Neural progenitor cell (in vitro differentiated cells): ENCODE measurements at places on chromosomes 6 and 20. TPM values are rescaled to one million over a fixed set of nuclear protein-coding genes. Genes with fewer than 3 reads are reported as not detected.

Gene ULBP1
- total RNA-seq = 0.11 and 0.40 TPM in 2 replicates

- no peak for DNase-seq
These were observed 44.1 kb downstream of the VEGFA start for GRCh38 chr6:43814111-43814510.

GRCh38 chr6:17355404-17355774 lies 38.0 kb upstream of the CAP2 start:
- DNase-seq = no peak

DNA sequence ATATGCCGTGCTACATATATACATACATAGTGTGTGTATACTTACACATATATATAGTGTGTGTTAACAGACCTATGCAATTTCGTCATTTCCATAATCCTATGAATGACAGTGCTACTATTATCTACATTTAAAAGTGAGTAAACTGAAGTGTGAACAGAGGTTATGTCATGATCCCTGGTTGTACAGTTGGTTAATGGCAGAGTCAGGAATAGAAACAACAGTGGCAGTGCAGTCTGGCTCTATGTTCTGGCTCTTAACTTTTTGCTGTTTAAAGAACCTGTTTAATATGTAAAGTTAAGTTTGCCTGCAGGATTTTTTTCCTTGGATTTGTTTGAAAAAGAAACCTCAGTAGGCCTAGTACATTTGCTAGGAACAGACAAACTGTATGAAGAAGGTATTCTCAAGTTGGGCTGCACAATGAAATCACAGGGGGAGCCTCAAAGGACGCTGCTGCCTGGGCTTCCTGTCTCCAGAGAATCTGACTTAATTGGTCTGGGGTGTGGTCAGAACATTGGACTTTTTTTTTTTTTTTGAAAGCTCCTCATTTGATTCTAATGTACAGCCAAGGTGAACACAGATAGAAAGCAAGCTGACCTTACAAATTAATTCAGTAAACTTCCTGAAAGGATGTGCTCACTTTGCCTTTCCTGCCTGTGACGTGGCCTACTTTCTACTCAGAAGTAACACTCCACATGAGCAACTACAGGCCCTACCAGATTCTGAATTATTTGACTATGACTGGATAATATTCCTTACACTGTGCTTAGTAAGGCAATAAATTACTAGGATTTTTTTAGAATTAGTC lies 29.4 kb downstream of the PLCB1 start:
- no peak for DNase-seq

DNA sequence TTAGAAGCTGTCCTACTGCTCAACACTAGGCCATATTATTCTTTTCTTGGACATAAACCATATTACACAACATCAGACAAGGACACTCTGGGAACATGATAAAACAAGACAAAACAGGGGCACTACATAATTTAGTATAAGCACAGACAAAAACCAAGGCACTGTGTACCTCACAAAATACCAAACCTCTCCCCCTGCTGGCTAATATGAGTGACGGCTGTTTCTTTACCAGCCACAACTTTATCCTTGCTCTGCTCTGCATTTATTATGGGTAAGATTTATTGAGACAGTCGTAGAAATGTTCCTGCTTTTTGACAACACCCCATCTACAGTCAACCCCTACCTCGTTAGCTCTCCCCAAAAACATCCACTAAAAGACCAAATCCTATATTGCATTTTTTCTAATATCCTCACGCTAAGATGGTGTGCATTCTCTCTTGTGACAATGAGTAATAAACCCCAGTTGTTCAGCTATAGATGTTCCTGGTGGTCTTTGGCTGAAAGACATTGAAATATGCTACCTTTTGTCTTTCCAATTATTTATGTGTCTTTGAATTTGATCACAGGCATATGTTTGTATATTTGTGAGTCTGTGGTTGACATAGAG lies 23.8 kb upstream of the POLR1H start:
- DNase-seq = peak; percentile 30

Gene FHL5
- not detected in 2 replicates for total RNA-seq

DNA sequence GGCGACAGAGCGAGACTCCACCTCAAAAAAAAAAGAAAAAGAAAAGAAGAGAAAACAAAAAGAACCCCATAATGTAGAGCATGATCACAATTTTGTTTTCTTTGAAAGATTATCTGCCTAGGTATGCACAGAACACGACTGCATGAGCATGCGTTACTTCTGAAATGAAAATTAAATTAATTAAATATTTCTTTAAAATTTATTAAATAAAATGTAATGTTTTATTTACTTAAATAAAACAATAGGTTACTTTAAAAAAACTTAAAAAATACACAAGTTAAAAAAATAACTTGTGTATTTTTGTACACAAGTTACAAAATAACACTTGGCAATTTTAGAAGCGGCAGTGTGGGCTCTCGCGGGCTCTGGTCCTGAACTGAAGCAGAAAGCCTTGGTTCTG lies 107.8 kb downstream of the TFAP2A start:
- DNase-seq = no peak

Gene BTN1A1
- not detected in 2 replicates for total RNA-seq

DNA sequence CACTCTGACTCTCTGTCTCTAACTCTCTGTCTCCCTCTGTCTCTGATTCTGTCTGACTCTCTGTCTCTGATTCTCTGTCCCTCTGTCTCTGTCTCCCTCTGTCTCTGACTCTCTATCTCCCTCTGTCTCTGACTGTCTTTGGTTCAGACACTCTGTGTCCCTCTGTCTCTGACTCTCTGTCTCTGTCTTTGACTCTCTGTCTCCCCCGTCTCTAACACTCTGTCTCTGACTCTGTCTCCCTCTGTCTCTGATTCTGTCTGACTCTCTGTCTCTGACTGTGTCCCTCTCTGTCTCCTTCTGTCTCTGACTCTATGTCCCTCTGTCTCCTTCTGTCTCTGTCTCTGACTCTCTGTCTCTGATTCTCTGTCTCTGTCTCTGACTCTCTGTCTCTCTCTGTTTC lies 21.7 kb upstream of the NOL4L start:
- DNase-seq = no peak

Gene HLA-A
- 107 and 278 TPM in 2 replicates for total RNA-seq

- DNase-seq = no peak
These were observed 272.2 kb upstream of the THEMIS start for GRCh38 chr6:128172752-128173682.

Gene SLC22A23
- 0.99 and 3.3 TPM in 2 replicates for total RNA-seq

Gene ERVFRD-1
- not detected in 2 replicates for total RNA-seq

- DNase-seq = no peak
These were observed 426.0 kb upstream of the SULF2 start for GRCh38 chr20:48211238-48211637.

GRCh38 chr6:45983062-45983461 lies 32.6 kb downstream of the CLIC5 start:
- no peak for DNase-seq

GRCh38 chr20:6026051-6026450 lies 27.8 kb downstream of the LRRN4 start:
- DNase-seq = no peak

- DNase-seq = no peak
These were observed 1059.6 kb downstream of the HACE1 start for GRCh38 chr6:103799971-103800670.

Gene KATNA1
- 18.9 and 20.2 TPM in 2 replicates for total RNA-seq

DNA sequence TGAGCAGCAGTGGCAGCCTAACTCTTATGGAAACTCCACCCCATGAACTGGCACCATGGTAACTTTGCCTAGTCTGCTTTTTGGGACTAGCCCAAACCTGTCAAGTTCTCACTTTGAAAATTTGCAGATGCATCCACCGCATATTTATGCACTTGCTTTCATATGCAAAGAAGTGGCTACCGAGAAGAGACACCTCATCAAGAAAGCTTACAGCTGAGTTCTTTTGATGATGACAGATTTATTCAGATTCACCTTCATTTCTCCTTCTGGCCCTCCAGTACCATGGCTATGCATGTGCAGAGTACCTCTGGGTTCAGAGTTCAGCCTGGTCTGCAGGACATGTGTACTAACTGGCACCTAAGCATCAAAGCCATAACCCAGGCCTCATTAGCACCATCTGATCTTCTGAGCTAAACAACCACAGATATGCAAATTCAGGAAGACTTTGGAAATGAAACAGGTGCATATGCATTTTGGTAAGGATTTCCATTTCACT lies 154.3 kb upstream of the TENT5A start:
- DNase-seq = no peak

GRCh38 chr6:134436950-134437349 lies 119.0 kb upstream of the SGK1 start:
- DNase-seq = no peak

- DNase-seq = no peak
These were observed 161.5 kb upstream of the CDH4 start for GRCh38 chr20:61090541-61090940.

Gene HEY2
- total RNA-seq = 0.74 and 1.1 TPM in 2 replicates

Gene RNF39
- not detected in 2 replicates for total RNA-seq

DNA sequence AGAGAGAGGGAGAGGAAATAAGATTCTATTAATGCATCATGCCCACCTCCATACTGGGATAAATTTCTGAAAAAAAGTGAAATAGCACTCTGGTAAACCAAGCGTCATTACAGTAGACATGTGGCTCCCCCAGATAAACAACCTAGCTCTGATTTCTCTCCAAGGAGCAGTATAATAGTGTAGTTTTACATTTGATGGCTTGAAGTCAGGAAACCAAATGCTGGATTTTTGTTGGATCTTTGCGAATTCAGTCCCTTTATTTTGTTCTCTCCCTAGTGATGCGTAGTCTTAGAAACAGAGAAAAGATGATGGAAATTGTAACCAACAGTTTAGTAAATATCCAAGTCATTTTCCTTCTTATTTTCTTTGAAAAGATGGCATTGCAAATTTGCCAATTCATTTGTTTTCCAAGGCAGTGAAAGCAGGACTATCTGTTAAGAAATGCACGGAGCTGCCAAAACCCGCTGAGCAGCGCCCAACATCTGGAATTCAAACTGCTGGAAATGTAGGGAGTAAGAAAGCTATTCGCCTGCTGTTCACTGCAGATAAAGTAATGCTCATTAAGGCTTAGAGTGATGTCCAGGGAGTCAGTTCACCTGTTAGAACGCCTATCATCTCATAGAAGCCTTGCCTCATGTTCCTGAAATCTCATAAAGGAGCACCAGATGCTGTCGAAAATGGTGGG lies 85.7 kb upstream of the DOK5 start:
- no peak for DNase-seq

Gene PARD6B
- 31.0 and 45.7 TPM in 2 replicates for total RNA-seq

DNA sequence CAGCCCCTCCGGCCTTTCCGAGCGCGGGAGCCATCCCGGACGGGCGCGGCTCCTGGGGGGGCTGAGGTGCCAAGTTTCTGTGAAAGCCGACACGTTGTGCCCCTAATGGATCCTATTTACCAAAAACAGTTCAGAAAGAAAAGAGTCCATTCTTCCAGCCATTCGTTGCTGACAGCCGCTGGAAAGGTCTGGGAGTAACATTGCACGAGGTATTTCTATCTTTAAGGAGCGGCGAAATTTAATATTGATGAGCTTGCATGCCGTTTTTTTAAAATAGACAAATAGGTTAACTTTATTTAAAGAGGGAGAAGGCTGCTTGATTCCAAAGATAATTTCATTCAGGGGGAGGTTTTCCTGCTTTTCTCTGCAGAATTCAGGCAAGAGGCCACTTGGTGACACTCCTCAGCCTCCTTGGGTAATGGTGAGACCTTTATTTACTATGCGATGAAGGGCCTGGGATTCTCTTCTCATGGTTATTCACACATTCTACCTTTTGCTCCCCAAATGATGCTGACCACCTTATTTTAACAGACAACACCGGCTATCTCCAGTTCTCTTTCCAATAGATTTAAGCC lies 988 bp downstream of the TIAM2 start:
- peak; percentile 46 for DNase-seq

- DNase-seq = peak; percentile 34
These were observed 6.2 kb downstream of the BMP7 start for GRCh38 chr20:57259938-57260921.

Gene WASF1
- 57.8 and 81.1 TPM in 2 replicates for total RNA-seq

- DNase-seq = no peak
These were observed 42.8 kb upstream of the PLCG1 start for GRCh38 chr20:41094353-41095055.

- DNase-seq = no peak
These were observed 76.8 kb upstream of the NXT1 start for GRCh38 chr20:23273776-23274175.

Gene GABRR1
- total RNA-seq = not detected in 2 replicates

Gene GJA1
- total RNA-seq = 498 and 622 TPM in 2 replicates

Gene CST5
- not detected in 2 replicates for total RNA-seq

- no peak for DNase-seq
These were observed 74.5 kb upstream of the SRSF6 start for GRCh38 chr20:43383026-43383795.
